Fibroblast of skin of back (primary cell): ENCODE measurements at places on chromosomes 7 and 10.

GRCh38 chr10:122567056-122567660 is 6.6 kb downstream of the DMBT1 start:
- DNase-seq = peak; percentile 8

GRCh38 chr7:123635551-123636359 is 19.9 kb upstream of the LMOD2 start:
- DNase-seq = peak; percentile 17

- DNase-seq = no peak
Measured at GRCh38 chr7:129864042-129864441, 88.7 kb downstream of the UBE2H start.

DNA sequence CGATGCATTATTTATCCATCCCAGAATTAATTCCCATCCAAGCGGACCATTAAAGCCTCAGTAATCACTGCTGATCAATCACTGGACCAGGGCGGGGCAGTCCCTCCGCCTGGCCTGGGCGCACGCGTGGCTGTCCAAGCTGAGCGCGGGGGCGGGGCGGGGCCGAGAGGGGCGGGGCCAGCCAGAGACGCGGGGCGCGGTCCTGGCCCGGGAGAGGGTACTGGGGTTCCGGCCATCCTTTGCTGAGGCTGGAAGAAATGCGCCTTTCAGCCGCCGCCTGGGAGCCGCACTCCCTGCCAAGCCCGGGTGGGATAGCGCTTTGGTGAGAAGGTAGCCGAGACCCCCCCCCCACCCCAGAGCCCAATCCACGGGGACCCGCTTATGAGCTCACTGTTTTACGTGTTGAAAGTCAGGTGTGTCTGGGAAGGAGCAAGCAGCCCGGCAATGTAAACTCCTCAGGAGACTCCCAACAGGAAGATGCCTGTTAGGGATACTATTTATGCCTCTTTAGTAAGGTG is at the start of gene ARHGAP22:
Gene ARHGAP22, minus strand, starts transcription at position 83 of the 518 bp plus-strand sequence. CDS start 277 bp downstream, outside the sequence.
- peak; percentile 43 for DNase-seq

DNA sequence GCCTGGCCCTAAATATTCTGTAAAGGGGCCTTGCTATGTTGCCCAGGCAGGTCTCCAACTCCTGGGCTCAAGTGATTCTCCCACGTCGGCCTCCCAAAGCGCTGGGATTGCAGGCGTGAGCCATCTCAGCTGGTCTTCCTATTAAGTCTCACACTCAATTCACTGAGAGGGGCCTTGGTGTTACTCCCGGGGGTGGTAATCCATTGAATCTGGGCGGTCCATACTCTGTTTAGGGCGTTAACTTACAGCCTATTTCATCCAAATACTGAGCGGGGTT is 665 bp upstream of the SRRT start:
- DNase-seq = no peak

- no peak for DNase-seq
Measured at GRCh38 chr10:14667781-14668180, 106.9 kb downstream of the FAM107B start.

- DNase-seq = no peak
Measured at GRCh38 chr7:37751096-37751495, 67.5 kb downstream of the GPR141 start.

DNA sequence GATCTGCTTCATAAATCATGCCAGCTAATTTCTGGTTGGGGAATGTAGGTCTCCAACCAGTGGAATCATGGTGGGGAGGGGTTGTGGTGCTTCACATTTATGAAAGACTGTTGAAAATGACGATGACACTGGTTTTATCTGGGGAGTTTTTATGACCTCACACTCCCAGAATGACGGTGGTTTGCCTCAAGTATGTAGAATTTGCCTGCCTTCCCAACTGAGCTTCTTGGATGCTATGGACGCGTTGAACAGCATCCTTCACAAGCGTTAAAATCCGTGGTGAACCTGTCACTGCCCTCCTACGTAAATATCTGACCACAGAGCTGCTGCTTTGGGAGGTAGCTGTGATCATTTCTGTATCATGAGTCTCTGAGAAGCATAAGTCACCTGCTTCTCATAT is 3.3 kb downstream of the INSYN2A start:
- DNase-seq = peak; percentile 68

GRCh38 chr10:75480374-75480773 is 49.0 kb downstream of the LRMDA start:
- DNase-seq = no peak

DNA sequence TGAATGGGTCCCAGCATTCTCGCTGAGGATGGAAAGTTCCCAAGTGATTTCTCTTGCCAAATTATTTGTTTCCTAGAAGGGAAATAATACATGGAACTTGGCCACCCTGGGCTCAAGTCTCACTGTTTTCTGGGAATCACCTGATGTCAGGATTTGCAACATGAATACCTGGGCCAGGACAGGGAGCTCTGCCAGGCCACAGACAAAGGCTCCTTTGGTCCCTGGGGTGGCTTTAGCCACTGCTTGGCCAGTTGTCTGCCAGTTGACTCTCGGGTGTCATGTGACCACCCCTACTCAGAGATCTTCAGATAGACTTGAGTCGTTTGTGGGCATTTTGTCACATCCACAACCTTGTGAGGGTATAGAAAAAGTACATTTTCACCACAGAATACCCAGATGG is 258.0 kb upstream of the HABP2 start:
- DNase-seq = no peak

- no peak for DNase-seq
Measured at GRCh38 chr7:44772440-44772839, 23.8 kb downstream of the ZMIZ2 start.

DNA sequence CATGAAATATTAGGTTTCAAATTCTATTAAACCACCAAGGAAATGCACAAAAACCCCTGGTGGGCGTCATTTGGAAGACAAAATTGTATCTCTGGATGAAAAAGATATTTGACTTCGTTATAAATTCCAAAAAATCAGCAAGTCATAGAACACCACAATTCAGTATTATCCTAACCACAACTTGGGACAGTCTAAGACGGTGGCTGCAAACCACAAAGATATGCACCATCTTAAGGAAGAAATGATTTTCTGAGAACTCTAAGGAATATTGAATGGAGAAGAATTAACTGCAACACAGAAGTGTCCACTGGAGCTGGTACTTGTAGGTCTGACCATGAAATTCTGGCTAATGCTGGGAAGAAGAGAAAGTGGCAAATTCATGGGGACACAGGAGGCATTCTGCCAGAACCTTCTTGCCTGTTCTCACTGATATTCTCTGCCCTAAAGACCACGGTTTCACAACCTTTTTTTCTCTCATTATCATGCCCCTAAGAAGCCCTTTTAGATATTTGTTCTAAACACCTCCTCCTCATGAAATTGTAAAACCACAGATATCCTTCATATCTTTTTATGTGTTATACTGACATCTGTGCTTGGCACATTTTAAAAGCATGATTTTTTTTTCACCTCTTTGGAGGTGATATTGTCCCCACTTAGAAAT is 92.9 kb downstream of the SFMBT2 start:
- DNase-seq = no peak

DNA sequence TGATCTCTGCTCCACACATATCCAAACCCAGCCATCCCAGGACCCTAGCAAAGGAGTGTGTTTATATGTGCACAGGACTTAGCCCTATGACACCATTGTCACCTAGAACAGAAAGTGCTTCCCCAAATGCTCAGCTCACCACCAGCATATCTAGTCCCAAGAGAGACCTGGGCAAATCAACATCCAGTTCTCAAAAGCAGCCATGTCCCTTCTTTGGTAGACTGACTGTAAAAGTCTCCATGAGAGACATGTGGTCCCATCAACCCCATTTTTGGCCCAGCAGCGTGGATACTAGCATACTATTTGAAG is 20.9 kb upstream of the ARHGAP22 start:
- no peak for DNase-seq

DNA sequence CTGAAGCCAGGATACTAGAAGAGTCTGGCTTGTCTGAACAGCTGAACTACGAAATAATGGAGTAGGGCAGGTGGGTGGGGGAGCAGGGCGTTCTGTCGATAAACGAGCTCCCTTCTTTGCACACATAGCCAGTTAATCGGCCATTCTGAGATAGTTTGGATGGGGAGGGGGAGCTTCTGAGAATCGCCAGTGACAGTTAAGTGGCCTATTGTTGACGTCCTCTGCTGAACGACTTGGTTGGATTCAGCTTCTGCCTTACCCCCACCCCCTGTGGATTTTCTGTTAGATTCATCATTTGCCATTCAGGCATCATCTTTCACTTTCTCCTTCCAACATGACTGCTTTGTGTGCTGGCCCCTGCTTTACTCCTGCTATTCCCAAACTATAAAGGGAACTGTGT is 520 bp downstream of the CPA5 start:
- DNase-seq = no peak

GRCh38 chr10:129191797-129192196 is 275.2 kb upstream of the MGMT start:
- DNase-seq = no peak

DNA sequence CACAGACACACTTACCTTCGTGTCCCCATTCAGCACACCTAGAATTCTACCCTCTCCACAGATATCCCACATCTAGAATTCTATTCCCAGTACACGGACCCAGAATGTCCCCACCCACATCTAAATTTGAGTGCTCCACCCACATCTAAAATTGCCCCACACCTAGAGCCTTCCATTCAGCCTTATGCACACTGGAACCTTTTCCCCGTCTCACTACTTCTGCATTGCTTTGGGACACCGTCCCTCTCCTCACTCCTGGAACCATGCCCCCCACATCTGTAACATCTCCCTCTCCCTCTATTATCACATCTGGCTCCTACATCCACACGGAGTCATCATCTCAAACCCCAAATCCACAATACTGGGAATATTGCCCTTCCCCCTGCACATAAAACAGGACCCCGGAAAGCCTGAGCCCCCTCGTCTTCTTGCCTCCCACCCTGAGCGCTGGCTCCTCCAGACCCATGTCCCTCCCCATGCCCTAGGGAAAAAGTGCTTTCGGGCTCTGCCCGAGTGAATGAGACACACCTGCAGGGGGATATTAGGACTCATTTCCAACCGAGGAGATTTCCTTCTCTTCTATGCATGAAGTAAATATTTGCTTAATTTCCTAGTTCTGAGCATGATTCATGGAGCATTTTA is 125.8 kb upstream of the UNC5B start:
- no peak for DNase-seq

DNA sequence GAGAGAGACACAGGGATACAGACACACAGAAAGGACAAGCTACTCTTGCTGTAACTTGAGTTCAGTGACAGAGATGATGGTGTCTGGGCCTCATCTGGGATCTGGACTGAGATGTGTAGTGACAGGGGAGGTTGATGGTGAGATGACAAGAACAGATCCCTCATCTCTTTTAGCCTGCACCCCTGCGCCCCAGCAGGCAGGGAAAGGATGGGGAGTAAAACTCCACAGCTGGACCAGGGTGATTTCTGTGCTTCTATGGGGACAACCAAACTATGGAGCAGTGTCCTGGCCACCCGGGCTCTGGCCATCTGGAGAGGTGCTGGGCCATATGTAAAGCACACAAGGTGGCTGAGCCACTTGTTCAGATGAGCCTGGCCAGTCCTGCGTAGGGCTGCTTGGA is 4.5 kb upstream of the LRRC18 start:
- no peak for DNase-seq

GRCh38 chr10:62335326-62335725 is 38.8 kb upstream of the ZNF365 start:
- DNase-seq = peak; percentile 24

DNA sequence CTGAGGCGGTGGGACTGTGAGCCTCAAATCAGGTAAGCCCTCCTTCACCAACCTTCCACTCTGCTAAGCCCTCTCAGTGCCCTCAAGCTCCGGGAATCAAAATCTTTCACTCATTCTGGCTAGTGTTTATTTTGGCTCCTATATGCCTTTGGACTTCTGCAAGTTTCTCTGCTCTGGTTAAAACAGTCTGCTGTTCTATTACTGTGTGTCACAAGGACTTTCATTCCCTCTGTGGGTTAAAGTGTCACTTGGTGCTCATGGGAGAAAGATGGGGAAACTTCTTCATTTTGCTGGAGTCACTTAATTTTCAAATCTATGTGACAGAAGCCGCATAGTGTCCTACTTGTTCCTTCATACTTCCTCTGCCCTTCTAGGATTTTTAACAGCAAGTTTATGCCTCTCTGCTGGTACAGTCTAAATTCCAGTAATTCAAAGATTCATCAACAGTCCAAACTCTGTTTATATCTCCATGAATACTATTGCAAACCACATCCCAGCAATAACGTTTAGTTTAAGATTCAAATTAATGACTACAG is 61.3 kb downstream of the CD36 start:
- peak; percentile 23 for DNase-seq

- DNase-seq = no peak
Measured at GRCh38 chr10:48993627-48994026, 54.0 kb upstream of the LRRC18 start.

GRCh38 chr7:154947604-154948003 is 55.3 kb downstream of the PAXIP1 start:
- no peak for DNase-seq

DNA sequence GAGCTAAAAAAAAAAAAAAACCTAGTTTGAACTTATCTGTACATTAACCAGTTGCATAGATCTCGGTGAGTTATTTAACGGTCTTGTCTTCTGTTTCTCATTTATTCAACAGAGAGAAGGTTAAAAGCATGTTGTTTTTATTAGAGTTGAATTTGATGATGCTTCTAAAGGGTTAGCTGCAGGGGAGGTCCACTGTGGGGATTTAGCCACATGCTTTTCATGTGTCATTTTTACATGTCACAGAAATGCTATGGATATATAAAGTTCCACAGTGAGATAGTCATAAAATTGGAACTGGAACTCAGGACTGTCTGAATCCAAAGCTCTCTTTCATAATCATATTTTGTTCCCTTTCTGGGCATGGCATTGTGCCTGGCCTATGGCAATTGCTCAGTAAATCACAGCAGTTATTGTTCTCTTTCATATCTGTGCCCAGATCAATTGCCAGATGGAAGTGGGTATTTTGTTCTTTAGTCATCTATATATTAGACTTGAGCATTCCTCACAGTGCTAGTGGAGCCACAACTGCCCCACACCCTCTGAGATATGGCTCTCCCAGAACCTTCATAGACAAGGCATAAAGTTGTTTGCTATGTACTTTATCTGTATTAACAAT is 578.8 kb downstream of the NRG3 start:
- DNase-seq = no peak

- DNase-seq = no peak
Measured at GRCh38 chr10:53536322-53536721, 763.7 kb upstream of the MBL2 start.

- no peak for DNase-seq
Measured at GRCh38 chr7:63925626-63926460, 72.8 kb upstream of the ZNF722 start.
